ENCODE measurements at places on chromosomes 12 and 14.

GRCh38 chr14:61887628-61888027, 125.4 kb downstream of the SNAPC1 start:
- no peak for DNase-seq

GRCh38 chr12:72502546-72502945, 230.4 kb downstream of the TRHDE start:
- no peak for DNase-seq

GRCh38 chr12:22272335-22273151, 62.0 kb downstream of the ST8SIA1 start:
- no peak for DNase-seq

DNA sequence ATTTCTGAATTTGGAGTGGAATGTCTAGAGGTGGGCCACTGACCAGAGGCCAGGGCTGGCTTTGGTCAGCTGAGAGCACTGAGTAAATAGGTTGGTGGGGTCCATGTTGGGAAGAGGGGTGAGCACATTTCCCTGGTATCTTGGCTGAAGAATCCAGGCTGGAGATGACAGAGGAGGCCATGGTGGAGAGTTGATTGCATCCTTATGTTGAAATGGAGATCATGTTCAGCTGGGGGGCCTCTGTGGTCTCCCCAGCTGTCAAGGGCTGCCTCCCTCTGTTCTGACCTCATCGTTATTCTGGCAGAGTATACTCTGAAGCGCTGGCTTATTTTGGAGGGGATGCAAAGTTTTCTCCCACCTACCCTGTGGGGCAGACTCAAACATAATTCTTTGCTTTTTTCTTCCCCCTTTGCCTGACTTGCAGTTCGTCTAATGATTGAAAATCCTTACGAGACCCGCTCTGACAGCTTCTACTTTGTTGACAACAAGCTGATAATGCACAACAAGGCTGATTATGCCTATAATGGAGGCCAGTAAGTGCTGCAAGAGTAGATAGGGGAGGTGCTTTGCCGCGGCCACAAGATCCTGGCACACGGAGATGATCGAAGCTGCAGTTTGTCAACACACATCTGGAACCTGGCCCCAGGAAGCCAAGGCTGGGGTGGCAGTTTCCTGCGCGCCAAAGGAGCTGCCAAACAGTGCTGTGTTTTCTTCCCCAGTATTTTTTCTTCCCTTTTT, 6.0 kb upstream of the ACADS start:
- no peak for DNase-seq

Measured in lower leg skin (tissue), 4 donors.